ENCODE measurements at places on chromosomes 3 and 15.

- DNase-seq = no peak
Measured at GRCh38 chr3:133404920-133405319, 5.1 kb downstream of the BFSP2 start.

- DNase-seq = no peak
Measured at GRCh38 chr15:31273258-31273941, 53.2 kb upstream of the KLF13 start.

- no peak for DNase-seq
Measured at GRCh38 chr3:155302481-155302880, 9.0 kb upstream of the STRIT1 start.

DNA sequence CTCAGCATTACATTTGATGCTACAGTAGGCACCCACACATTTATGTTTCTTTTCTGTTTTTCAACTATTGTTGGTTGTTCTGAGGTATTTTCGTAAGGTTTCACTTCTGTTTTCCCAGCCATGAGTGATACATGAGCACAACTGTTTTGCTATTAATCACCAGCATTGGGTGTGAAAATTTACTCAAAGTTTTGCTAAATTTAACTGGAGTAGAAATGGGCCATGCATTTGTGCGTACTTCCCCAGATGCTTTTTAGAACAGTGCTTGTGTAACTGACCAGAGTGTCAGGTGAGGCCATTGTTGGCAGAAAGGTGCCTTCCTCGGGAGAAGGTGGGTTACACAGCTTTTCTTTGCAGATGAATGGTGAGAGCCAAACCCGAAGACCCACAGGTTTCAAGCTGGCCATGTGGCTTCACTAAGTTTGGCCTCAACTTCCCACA is 70.4 kb downstream of the ST6GAL1 start:
- DNase-seq = no peak

DNA sequence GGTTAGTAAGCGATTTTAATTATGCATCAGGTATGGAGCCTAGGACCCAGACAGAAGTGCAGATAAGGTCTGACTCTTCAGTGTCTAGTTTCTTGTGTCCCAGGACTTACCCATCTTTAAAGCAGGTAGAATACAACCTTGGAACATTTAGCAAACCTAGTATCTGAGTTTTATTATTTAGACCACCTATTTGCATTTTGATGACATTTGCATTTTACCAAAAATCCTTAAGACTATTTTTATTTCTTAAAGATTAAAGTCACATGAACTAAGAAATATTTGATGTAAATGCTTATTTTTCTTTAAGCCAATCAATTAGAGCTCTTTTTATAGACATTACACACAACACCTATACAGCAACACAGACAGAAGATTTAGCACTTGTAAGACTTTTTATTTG is 939.1 kb downstream of the OTOL1 start:
- DNase-seq = no peak

GRCh38 chr15:101453123-101454120 is 36.1 kb downstream of the PCSK6 start:
- no peak for DNase-seq

- DNase-seq = no peak
Measured at GRCh38 chr3:186298876-186299275, 63.2 kb downstream of the DGKG start.

DNA sequence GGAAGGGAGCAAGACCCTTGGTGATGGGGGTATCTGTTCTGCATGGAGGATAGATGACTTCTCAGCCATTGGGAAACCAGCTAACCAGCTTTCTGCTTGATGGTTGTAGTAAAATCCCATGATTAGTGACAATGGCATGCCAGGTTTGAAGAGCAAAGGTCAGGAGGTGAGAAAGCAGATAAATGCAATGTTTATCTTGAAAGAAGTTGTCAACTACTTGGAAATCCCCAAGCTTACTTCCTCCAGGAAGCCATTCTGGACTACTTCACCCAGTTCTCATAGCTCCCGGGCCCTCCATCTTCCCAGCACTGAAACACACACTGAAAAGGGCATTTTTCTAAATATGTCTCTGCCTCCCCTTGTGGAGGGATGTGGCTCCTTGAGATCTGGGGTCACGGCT is 51.3 kb downstream of the SMAD3 start:
- DNase-seq = no peak

GRCh38 chr3:14428087-14429033 is 26.0 kb downstream of the SLC6A6 start:
- no peak for DNase-seq
